CD4-positive, alpha-beta memory T cell (primary cell): ENCODE measurements at places on chromosomes 7 and 10. TPM values are rescaled to one million over a fixed set of nuclear protein-coding genes. Genes with fewer than 3 reads are reported as not detected.

DNA sequence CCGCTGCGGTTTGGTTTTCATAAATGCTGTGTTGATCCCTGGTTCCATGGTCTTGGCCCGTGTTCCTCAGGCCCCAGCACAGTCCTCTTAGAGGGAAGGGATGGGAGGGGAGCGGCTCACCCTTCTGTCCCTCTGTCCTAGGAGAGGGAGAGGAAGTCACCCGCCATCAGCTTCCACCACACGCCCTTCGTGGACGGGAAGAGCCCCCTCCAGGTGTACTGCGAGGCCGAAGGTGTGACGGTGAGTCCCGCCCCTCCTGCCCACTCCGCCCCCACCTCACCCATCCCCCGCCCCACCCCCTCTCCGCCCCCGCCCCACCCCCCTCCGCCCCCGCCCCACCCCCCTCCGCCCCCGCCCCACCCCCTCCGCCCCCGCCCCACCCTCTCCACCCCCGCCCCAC is 37.5 kb upstream of the DPYSL4 start:
- H3K4me1 ChIP-seq, result no peaks in the 10 kb centered on the region
- DNase-seq, result no peak
- no peaks in the 10 kb centered on the region for H3K27me3 ChIP-seq
- no peak overlapping the region for H3K4me3 ChIP-seq
- H3K27ac ChIP-seq, result no peak overlapping the region

GRCh38 chr10:102635377-102635776 is 8.9 kb upstream of the TRIM8 start:
- peak overlapping the region; percentile 8 for H3K27ac ChIP-seq
- H3K36me3 ChIP-seq, result no peaks in the 10 kb centered on the region
- H3K4me3 ChIP-seq, result no peak overlapping the region

DNA sequence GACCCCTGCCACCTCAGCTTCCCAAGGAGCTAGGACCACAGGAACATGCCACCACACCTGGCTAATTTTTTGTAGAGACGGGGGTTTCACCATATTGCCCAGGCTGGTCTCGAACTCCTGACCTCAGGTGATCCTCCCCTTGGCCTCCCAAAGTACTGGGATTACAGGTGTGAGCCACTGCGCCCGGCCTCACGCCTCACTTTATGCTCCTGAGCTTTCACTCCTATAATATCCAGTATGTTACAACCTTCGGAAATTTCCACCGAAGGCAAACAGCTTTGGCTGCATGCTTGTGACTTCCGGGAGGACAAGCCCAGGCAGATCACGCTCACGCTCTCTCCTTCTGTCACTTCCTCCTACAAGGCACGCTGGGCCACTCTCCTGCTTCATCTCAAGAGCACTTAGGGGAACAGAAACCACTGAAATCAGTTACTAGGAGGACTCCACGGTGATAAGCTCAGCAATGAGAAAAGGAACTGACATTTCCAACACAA is 4.4 kb upstream of the MAD1L1 start:
- H3K27me3 ChIP-seq, result no peaks in the 10 kb centered on the region
- peaks cover 18% of the 10 kb centered on the region for H3K4me1 ChIP-seq
- no peak for DNase-seq
- no peak overlapping the region for H3K4me3 ChIP-seq

The GFRA1 gene
- total RNA-seq, result not detected

GRCh38 chr7:42548816-42549611 is 312.0 kb upstream of the GLI3 start:
- no peak overlapping the region for H3K27ac ChIP-seq
- no peaks in the 10 kb centered on the region for H3K36me3 ChIP-seq
- H3K4me1 ChIP-seq, result no peaks in the 10 kb centered on the region
- no peak for DNase-seq

The MMD2 gene
- total RNA-seq, result not detected

The CTTNBP2 gene
- total RNA-seq, result not detected
